NCI-H146 (cell line): ENCODE measurements at places on chromosomes 7 and 10.

DNA sequence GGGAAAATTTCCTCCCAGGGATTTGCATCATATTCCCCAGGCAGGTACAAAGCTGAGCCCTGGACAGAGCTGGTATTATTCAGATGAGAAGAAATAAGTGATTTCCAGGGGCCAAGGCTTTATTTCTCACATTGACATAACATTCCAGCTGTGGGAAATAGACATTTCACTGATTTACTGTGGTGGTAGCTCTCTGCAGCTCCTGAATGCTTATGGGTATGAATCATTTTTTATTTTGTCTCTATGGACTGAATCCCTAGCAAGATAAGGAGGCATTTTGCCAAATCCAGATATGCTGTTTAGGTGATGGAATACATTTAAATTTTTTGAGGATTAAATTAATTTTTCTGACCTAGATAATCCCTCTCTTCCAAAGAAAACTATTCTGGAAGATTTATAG is 97.9 kb downstream of the MTPN start:
- no peak for DNase-seq

DNA sequence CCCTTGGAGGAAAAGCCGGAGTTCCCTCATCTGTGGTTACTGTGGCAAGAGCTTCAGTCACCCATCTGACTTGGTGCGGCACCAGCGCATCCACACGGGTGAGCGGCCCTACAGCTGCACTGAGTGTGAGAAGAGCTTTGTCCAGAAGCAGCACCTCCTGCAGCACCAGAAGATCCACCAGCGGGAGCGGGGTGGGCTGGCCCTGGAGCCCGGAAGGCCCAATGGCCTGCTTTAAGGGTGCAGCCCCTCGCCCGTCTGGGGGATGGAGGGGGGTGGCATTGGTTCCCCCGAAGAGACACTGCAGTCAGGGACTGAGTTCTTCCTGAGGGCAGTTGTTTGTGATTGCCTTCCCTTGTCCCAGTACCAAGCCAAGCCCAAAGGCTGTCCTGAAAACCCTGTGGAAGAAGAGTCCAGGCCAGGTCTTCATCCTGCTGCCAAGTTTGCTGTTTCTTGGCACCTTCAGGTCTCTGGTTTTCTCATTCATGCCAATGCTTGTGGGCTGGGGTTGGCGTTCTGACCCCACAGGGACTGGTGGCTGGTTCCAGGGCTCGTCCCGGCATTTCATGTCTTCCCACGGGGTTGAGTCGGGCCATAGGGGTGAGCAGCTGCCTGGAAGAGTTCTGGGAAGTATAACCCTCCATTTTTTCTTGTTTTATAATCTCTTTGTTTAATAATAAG is 7.7 kb upstream of the ZNF783 start:
- DNase-seq = no peak

DNA sequence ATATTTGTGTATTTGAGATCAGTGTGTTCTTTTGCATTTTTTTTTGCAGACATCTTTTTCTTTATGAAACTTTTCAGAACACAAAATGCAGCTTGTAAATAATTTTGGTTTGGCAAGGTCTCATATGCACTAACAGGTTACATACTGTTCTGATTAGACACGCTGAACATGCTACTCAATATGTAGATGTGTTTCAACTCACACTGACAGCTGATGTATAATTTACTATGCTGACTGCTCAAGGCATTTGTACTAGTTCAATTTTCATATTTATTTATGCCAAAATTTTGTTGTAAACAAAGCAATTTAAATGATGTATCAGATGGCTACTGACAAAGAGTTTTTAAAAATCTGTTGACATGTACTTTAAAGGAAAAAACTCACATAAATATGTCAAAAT is 123.8 kb downstream of the TFEC start:
- DNase-seq = no peak

DNA sequence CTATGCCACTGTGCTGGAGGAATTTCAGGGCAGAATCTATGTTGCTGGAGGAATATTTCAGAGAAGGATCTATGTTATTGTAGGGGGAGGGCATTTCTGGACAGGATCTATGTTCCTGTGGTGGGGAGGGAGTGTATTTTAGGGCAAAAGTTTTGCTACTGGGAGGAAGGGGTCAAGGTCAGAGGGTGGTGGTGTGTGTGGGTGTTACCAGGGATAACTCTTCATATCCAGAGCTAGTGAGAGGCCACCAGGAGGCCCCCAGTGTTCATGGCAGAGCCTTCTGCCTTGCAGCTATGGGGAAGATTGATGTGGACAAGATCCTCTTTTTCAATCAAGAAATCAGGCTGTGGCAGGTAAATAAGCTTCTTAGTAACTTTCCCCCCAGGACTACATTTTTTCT is 2.0 kb upstream of the STRA8 start:
- DNase-seq = no peak

DNA sequence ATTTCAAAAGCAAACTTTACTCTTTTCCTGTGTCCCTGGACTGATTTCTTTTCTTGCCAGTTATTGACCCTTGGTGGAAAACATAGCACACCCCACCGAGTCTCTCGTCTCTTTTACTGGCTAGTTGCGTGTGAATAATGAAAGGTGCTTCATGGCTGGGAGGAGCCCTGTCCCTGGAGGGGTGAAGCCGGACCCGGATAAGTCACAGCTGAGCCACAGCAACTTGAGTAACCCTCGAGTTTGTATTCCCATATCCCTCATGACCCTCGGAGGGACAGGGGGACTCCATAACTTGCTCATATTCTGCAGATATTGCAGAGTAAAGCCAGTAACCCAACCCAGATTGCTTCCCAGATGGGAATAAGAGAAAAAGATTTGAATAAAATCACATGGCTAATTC is 147.5 kb upstream of the FRMD4A start:
- no peak for DNase-seq

- DNase-seq = no peak
These were observed 1073.9 kb downstream of the NXPH1 start for GRCh38 chr7:9507290-9507689.

DNA sequence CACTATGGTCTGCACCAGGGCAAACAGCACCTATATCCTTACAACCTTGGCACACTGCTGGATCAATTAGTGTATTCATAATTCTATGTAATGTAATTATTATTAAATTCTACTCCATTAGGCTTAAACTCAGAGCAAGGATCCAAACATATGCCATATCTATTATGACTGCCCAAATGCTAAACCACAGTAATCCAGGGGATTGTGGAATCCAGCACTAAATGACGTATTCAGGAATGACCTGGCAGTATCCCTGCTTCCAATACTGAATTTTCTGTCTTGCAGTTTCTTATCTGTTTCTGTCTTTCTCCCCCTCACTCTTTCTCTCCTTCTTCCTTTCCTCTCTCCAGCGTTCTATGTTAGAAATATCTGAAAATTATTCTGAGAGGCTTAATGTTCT is 16.5 kb upstream of the UBE2D1 start:
- DNase-seq = no peak

- DNase-seq = peak; percentile 74
These were observed 154.8 kb downstream of the ARHGAP12 start for GRCh38 chr10:31773749-31774298.

- DNase-seq = no peak
These were observed 123.8 kb downstream of the TEX36 start for GRCh38 chr10:125559210-125559609.

DNA sequence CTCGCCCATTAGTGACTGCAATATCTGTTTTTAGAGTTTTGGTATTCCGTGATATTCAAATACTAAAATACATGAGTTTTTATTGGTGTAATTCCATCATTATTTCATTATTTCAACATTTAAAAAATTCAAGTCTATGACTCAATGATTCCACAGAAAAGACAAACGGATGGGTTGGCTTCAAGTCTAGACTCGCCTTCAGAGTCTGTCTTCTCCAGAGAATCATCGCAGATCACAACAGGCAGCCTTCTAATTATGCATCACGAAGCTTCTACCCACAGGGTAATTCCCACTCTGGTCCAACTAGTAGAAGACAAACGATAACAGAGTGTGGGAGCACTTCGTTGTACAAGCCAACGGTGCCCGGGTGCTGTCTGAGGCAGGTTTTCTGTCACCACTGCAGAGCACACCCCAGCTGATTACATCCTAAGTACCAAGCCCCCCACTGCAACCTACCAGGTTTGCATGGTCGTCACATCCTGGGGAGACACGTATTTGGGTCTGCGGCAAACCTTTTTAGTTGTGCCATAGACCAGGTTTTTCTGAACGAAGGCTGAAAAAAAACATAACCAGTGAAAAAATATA is 28.9 kb downstream of the PARP12 start:
- DNase-seq = no peak

- no peak for DNase-seq
These were observed 4.6 kb downstream of the HSPA12A start for GRCh38 chr10:116737627-116738327.

DNA sequence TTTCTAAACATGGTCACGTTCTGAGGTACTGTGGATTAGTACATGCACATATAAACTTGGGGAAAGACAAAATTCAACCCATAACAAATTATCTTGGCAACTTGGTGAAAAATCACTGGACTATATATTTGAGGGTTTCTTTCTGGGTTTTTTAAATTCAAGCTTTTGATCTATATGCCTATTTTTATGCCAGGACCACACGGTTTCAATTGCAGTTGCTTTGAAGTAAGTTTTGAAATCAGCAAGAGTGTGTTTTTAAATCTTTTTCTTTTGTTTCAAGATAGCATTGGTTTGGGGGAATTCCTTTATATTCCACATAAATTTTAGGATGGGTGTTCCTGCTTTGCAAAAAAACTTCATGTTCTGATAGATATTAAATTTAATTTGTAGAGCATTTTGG is 406.4 kb upstream of the VWC2 start:
- no peak for DNase-seq

DNA sequence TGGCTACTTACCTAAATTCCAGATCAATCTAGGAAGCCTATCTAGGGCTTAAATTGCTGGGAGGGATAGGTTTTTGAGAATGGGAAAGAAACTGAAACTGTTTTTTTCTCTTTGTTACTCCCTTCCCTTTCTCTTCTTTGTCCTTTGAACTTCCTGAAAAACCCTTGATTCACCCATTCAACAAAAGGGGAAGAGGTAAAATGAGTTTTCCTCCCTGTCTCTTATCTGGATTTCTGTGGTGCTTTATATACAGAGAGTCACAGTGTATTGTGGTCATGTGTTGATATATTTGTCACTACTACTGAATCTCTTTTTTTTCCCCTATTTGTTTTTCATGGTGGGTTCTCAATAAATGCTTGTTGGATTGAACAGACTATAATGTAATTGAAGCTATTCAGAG is 19.8 kb upstream of the NUP205 start:
- DNase-seq = no peak

- no peak for DNase-seq
These were observed 11.4 kb downstream of the PWWP2B start for GRCh38 chr10:132408367-132408781.

- no peak for DNase-seq
These were observed 65.6 kb upstream of the PDGFA start for GRCh38 chr7:585229-585711.

DNA sequence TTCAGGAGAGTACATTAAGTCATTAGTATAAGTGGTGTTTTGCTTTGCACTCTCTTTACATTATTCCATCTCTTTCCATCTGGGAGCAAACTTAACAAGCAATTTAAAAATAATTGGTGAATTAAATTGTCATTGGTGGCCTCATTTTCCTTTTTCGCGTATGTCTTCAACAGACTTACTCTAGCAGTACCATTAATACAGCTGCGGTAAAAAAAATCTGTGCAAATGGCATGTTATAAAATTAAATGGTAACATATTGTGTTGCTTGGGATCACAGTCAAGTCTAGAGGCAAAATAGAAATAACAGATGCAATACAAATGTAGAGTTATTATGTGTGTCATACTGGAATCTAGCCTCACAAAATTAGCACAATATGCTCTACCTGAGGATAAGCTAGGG is 322.4 kb downstream of the PCDH15 start:
- no peak for DNase-seq

DNA sequence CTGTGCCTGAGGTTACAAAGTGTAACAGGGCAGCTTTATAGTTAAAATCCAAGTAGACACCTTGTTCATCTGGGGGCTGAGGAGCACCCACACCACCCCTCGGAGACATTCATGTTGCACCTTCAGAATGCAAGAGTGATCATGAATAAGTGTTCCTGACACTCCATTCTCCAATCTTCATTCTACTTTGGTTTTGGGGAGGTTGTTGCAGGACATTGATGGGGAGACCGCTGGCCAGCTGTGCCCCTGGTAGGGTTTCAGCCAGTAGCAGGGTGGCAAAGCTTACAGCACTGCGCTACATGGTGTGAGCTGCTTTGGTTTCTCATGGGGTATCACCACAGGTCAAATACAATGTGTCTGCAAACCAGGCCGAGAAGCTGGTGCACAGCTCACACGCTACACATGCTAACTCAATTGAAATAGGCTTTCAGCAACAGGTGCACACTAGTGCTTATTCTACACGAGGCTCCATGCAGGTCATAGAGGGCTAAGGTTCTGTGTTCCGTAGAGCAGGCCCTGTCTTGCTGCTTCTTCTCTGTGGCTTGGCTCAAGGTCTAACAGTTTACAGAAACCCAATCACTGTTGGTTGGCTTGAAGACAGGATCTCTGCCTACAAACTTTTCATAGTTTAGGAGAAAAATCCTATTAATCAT is 317.4 kb upstream of the ZNF32 start:
- no peak for DNase-seq

GRCh38 chr7:50631639-50632038 is 66.4 kb upstream of the DDC start:
- DNase-seq = no peak

- no peak for DNase-seq
These were observed 110.8 kb downstream of the TPK1 start for GRCh38 chr7:144725070-144725469.

DNA sequence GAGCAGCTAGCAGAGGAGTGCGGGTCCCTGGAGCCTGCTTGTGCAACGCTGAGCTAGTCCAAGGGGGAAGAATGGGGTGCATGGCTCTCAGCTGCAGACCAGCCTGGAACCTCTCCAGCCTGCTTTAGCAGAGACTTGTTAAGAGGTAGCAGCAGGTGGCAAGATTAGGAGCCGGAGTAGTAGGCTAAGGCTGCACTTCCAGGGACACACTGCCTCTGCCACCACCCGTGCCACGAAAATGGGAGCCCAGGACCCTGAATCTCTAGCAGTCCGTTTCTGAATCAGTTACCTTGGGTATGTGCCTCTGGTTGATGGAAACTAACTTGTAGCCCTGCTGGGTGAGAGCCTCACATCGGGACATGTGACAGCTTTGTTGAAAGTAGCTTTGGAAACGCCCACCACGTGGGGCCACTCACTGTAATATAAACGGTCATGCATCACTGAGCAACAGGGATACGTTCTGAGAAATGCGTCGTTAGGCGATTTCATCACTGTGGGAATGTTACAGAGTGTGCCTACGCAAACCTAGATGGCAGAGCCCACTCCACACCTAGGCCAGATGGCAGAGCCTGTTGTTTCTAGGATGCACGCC is 25.9 kb downstream of the HTRA1 start:
- DNase-seq = peak; percentile 59

DNA sequence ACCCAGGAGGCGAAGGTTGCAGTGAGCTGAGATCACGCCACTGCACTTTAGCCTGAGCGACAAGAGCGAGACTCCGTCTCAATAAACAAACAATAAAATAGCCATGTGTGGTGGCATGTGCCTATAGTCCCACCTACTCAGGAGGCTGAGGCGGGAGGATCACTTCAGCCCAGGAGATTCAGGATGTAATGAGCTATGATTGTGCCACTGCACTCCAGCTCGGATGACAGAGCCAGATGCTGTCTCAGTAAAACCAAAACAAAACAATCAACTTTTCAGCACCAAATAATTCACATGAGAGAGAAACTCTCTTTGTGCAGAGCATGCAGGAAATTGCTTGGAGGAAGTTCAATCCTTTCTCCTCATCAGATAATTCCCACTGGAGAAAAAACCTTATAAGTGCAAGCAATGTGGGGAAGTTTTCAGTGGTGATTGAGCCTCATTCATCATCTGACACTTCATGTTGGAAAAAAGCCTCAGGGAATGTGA is 13.4 kb upstream of the FIS1 start:
- DNase-seq = no peak
